Naive thymus-derived CD8-positive, alpha-beta T cell (primary cell): ENCODE measurements at places on chromosomes 1 and 21. TPM values are rescaled to one million over a fixed set of nuclear protein-coding genes. Genes with fewer than 3 reads are reported as not detected.

- no peak for DNase-seq
Measured at GRCh38 chr21:41064334-41064791, 103.6 kb upstream of the BACE2 start.

The GPA33 gene
- 13.4 TPM for total RNA-seq

- no peak for DNase-seq
Measured at GRCh38 chr21:33022828-33023573, 2.7 kb upstream of the OLIG2 start.

The GBP7 gene
- total RNA-seq, result not detected

- DNase-seq, result no peak
Measured at GRCh38 chr1:9590201-9590600, 1.5 kb downstream of the TMEM201 start.

- no peak for DNase-seq
Measured at GRCh38 chr1:37483785-37484184, 9.4 kb downstream of the ZC3H12A start.

DNA sequence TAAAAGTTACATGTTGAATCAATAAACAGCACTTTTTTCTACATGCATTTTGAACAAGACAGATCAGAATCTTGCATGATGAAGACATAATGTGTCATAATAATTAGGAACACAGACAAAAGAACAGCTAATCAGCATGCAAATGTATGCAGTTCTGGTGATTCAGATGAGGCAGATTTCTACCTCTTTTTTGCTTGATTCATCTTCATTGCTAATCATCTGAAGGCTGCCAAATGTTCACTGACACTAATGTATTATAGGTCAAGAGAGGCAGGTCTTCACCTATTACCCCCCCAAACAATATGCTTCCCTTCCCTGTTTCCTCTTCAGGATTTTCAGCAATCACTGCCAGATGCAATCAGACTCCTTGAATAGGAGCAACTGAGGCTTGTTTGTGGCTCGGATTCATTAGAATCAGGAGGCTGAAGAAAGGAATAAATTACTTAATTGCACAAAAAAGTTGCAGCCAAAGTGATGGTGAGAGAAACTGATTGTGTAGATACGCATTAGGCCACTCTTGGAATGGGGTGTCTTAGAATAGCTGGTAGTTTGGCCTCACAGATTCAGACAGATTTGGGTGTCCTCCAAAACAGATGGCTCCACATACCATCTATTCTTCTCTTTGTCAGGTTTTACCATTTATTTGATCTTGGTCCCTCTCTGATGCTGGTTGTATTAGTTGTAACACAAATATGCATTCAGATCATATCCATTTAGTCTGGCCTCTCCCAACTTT lies 275.4 kb downstream of the RPS6KC1 start:
- no peak for DNase-seq

The MAP1LC3C gene
- not detected for total RNA-seq

The ACTL8 gene
- not detected for total RNA-seq

The IQGAP3 gene
- total RNA-seq, result not detected

GRCh38 chr1:200379432-200379757 lies 30.4 kb downstream of the ZNF281 start:
- DNase-seq, result no peak

GRCh38 chr1:14773396-14774025 lies 175.0 kb downstream of the KAZN start:
- DNase-seq, result no peak

DNA sequence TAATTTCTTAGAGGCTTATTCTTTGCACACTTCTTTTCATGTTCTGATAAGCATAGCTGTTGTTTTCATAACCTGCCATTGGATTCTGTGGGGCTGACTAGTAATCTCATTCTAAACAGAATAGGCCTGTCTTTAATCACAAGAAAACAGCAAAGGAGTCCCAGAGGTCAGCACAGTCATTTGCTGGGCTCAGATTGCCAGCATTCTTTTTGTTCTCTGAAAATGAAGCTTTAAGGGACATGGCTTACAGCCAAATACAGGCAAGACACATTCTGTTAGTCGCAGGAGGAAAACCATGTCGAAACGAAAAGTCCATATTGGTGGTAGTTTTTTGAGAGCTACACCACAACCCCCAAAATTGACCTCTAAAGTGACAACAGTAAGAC lies 75.0 kb downstream of the MRPS6 start:
- no peak for DNase-seq

DNA sequence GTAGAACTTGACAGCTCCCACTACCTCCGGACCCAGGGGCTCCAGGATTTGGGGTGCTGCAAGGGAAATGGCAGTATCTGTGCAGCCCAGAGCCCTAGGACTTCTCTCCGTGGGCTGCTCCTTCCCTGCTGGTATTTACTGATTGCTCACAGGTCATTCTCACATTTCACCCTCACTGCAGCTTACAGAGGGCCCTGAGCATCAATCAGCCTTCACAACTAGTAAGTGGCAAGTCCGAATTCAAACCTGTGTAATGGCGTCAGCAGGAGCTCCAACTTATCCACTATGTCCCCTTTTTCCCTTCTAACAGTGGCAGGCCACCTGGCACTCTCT lies 32.4 kb downstream of the PIK3C2B start:
- DNase-seq, result no peak

- DNase-seq, result no peak
Measured at GRCh38 chr1:180627411-180627810, 4.4 kb upstream of the XPR1 start.

GRCh38 chr1:67214420-67215174 lies 48.3 kb downstream of the IL23R start:
- peak; percentile 39 for DNase-seq

DNA sequence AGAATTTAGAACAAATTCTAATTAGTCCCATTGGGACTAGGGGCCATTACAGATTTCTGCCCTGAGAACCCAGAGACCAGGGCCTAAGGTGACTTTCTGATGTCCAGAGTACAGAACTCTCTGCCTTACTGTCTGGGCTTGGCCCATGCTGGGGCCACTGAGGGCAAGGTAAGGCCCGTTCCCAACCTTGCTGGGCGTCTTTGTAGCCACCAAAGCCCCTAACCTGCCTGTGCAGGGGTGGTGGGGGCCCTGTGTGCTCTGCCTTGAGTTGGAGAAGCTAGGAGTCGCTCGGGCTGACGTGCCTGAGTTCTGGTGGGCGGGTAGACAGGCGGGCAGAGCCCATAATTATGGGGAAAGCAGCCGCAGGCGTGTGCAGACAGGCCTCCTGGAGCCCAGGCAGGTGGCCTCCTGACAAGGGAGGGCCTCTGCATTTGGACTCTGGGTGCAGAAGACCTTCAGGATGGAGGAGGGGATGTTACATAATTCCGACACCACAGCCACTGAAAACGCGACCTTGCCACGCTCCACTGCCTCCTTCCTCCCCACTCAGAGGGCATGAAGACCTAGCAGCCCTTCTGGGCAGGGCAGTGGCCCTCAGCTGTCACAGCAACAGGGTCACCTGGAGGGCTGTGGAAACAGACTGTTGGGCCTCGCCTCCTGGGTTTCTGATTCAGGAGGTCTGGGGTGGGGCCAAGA lies 239.9 kb upstream of the TMEM51 start:
- DNase-seq, result no peak
